Large intestine (tissue), 12 donors: ENCODE measurements at places on chromosomes 7 and 10. TPM values are rescaled to one million over a fixed set of nuclear protein-coding genes. Genes with fewer than 3 reads are reported as not detected.

GRCh38 chr10:17231788-17232187 lies 3.7 kb downstream of the VIM start:
- DNase-seq: no peak

DNA sequence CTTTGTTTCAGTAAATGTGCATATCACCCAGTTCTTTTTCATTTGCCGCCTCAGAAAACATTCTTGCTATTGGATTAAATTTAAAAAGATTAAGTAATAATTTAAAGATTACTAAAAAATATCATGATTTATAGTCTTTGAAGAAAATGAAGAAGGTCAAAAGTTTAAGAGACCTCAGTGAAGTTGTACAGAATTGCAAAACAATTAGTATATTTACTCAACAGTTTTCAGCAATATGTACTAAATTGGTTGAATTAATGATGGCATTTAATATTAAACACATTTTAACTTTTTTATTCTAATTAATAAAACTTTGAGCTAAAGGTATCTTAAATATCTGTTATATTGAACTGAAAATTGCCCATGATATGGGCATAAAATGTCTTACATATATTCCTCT lies 49.9 kb upstream of the KLF6 start:
- no peak for DNase-seq

GRCh38 chr7:46163246-46163645 lies 242.2 kb upstream of the IGFBP3 start:
- no peak for DNase-seq

GRCh38 chr7:134154581-134155130 lies 27.5 kb downstream of the LRGUK start:
- no peak for DNase-seq

- no peak for DNase-seq
These were observed 9.7 kb upstream of the ADCY1 start for GRCh38 chr7:45564485-45564884.

- DNase-seq: no peak
These were observed 237.3 kb upstream of the ZMIZ1 start for GRCh38 chr10:78831461-78831860.

DNA sequence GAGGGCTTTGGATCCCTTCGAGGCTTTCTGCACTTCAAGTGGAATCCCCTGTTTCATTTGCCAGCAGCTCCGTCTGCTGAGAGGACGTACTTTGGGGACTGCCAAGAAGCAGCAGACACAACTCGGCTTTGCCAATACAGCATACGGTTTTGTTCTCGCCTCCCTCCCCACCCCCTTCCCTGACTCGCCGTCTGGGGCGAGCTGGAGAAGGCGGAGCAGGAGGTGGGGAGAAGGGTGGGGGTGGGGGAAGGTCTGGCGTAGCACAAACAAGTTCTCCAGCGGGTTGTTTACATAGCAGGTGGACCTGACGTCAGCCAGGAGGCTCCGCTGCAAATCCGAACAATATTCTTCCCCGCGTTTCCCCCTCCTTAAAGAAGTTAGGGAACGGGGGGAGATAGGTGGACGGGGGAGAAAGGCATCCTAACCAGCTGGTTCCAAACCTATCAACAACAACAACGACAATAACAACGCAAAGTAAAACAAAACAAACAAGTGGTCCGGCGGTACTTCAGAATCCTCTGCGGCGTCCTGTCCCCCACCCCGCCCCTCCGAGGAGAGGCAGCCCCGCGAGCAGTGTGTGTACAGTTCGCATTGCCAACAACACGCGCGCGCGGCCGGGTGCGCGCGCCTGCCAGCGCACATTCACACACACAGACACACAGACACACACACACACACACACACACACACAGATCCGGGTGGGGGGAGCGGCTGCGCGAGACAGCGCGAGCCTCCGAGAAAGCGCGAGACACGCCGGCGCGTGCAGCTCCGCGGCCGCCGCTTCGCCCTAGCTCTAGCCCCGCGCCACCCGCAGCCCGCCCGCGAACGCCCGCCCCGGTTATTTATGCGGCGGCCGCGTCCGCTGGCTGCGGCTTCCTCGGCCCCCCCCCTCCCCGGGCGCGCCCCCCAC lies 167.0 kb upstream of the PPP1R3A start:
- DNase-seq: peak; percentile 94

DNA sequence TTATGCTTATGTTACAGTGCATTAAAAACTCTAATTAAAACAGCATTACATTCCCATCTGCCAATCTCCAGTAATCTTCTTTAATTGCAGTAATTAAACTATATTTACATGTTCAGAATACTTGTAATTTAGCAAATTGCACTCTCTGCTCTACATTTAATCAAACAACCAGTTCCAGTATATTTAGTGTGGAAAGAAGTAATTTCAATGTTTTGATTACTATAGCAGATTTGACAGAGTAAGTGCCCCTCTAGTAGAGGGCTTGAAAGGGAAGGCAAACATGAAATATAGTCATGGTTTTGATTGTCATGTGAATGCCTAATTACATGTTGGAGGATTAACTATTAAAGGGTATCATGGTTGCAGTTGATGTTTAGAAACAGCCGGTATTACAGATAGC lies 739.7 kb downstream of the AUTS2 start:
- DNase-seq: no peak

DNA sequence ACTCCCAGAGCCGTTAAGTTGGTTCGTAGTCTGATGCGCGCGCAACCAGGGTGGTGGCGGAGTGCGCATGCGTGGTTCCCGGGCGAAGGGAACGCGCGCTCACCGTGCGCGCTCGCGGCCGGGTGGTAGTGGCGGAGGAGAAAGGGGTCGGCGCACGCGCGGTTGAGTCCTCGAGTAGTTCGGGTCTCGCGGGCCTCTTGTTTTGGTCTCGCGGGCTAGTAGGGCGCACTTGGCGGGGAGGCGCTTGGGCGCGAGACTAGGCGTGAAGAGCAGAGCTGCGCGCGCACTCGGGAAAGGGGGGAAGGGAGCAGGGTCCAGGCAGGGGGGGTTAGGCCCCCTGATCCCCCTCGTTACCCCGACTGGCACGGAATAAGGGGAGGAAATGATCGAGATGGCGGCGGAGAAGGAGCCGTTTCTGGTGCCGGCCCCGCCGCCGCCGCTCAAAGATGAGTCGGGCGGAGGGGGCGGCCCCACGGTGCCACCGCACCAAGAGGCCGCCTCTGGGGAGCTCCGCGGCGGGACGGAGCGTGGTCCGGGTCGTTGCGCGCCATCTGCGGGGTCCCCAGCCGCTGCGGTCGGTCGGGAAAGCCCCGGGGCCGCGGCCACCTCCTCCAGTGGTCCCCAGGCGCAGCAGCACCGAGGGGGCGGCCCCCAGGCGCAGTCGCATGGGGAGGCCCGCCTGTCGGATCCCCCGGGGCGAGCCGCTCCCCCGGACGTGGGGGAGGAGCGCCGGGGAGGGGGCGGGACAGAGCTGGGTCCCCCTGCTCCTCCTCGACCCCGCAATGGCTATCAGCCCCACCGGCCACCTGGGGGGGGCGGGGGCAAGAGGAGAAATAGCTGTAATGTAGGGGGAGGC lies at the start of gene MEPCE:
Gene MEPCE, plus strand, starts transcription at position 195 of the 856 bp plus-strand sequence. Its CDS starts 188 bp downstream, at position 383.
- peak; percentile 95 for DNase-seq

DNA sequence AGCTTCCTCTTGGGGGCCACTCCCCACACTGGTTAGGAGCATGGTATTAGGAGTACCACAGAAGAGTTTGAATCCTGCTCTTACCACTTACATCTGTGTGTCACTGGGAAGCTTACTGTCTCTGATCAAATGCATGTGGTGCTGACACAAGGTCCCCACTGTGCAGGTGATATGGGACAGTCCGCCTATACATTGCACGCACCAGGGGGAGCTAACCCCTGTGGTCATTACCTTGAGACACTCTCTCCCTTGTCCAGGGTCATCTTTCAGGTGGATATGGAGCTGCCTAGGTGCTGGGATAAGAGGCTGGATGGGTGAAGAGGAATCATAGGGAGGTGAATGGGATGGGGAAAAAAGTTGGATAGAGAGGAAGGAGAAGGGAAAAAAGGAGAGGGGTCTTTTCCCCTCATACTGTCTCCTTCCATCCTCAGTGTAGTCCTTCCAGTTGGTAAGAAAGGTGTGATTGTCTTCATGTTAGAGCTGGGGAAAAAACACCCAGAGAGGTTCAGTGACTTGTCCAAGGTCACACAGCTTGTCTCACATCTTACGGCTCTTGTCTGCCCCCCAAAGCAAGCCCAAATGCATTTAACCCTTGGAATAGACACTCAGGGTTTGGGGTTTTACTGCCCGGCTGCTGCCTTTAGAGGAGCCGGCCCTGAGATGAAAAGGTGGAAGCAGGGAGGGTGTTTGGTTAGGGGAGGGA lies 125.9 kb downstream of the CDH23 start:
- no peak for DNase-seq

Gene SLC39A12
- polyA plus RNA-seq: 0.03 TPM

Gene MRPS33
- 95.7 TPM for polyA plus RNA-seq

Gene HOGA1
- polyA plus RNA-seq: 3.2 TPM

Gene LRRC17
- 30.2 TPM for polyA plus RNA-seq

Gene COL1A2
- 532 TPM for polyA plus RNA-seq

Gene CALML5
- polyA plus RNA-seq: not detected
